ENCODE measurements at places on chromosomes 6 and 20. TPM values are rescaled to one million over a fixed set of nuclear protein-coding genes. Genes with fewer than 3 reads are reported as not detected.

DNA sequence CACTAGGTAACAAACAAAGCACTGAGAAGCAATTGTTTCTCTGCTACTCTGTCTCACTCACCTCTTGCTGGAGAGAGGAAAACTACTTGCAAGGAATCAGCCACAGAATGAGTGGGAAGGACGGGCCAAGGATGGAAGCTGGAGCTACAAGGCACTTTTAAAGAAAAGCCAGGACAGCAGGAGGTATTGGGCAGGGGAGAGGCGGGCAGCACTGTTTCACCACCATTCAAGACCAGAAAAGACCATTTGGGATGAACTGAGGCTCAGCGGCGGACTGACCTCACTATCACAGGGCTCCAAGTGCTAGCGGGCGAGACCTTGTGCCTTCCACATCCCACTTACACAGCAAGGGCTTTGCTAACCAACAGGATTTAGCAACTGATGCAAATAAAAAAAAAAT, 137.4 kb downstream of the IPCEF1 start:
- no peak for DNase-seq

DNA sequence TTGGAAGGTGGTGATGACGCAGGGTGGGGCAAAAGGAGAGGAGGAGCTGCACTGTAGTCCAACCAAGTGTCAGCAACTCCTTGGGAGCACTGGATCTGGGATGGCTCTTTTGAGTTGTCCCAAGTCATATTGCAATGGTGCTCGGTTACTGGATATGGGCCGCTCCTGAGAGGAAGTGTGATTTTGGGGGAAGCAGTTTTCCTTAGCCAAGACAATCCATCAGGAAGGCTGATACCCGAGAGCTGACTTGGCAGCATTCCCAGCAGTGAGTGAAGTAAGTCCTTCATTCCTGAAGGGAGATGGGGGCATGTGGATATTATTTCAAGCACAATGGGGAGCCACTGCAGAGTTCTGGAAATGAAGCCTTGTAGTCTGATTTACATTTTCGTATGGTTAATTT, 354.1 kb downstream of the RFPL4B start:
- DNase-seq: no peak

- DNase-seq: no peak
Observed at GRCh38 chr20:52017669-52018317, 173.8 kb downstream of the ZFP64 start.

DNA sequence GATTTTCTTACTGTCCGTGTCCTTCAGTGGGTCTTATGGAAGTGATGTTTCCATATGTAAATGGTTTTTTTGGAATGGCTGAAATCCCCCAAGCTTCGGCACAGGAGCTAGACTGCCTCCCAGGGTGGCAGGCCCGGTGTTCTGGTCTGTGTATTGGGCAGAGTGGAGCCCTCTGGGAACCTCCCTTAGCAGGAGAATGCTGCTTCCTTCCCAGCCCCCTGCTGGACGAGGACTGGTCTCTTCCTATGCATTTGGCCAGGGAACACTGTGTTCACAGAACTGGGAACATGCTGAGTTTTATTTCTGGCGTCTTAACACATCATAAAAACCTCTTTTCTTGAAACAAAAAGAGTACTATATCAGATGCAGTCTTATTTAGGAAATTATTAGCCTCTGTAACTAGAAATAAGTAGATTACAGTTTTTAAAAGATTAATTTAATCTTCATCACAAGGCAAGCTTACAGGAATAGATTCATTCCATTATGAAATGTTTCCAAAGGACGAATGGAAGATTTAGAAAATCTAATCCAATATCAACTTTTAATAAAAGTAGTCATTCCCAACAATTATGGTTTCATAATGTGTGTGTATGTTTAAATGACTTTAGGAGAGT, 56.6 kb downstream of the SYTL3 start:
- peak; percentile 35 for DNase-seq

DNA sequence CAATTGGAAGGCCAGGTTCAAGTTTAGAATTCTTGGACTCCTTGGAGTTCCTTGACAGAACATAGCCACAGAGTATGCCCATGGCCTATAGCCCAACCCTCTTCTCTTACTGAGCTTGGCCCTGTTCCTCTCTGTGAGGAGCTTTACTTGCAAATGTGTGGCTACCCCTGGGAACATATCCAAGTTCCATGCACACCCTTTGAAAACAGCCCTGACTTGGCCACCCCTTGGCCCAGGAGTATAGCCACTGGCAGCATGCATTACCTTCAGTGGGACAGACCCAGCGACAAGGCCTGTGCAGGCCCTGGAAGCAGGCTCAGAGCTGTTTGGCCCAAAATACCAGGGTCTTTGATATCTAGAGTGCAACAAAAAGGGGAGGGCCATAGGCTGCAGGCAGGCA, 19.5 kb upstream of the MAS1 start:
- DNase-seq: no peak

DNA sequence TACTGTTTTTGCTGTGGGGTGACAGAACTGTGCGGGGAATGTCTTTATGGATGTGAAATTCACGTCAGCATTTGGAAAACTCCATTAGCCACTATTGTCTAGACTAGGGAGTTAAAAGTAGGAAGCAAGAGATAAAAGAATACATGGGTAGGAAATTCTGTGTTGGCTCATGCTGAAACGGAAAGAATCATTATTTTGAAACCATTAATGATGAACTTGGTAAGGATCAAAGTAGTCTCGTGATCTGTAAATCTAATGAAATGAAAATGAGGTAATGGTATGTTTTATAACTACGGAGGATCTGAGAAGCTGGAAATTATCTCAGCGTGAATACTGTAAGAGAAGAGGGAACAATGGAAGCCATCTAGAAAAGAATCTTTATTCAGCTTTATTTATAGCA, 11.1 kb upstream of the CD40 start:
- no peak for DNase-seq

DNA sequence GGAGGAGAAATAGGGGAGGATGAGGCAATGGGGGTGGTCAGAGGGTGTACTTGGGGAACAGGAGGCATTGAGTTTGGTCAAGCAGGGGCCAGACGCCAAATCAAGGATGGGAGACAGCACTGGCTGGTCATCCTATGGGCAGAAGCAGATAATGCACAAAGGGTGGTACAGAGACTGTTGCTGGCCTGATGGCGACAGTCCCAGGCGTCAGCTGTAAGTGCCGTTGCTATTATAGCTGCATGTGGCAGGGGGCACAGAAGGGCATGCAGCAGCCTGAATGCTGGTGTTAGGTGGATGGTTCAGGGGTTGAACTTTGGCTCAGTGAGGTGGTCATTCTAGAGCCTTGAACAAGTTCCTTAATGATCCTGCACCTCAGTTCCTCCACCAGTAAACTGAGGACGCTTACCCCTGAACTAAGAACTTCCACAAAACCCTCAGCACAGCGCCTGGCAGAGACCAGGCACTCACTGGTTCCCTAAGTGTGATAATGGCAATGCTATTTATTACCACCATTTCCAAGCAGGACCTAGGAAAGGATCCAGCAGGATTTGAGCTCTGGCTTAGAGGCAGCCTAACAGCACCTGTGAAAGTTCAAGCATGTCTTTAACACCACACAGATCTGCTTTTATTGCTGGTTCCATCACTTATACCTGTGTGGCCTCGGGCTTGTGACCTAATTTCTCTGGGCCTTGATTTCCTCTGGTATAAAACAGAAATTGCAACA, 162.7 kb downstream of the INSM1 start:
- DNase-seq: no peak

GRCh38 chr6:109308018-109308492, 74.2 kb downstream of the CD164 start:
- peak; percentile 73 for DNase-seq

DNA sequence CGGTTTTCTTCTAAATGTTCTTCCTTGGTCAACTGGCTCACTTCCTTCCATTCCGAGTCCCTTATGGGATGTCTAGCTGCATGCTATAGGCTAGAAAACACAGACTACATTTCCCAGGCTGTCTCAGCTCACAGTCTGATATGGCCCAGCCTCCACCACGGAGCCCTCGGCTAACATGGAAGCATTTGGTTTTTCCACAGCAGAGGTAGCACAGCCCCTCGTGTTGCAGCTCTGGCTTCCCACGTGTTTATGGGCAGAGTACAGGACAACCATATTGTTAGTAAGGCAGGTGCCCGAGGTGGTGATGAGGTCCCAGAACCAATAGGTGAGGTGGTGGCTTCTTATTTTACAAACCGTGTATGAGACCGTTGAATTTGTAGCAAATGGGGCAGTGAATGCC, 8.7 kb downstream of the GPLD1 start:
- no peak for DNase-seq

- DNase-seq: no peak
Observed at GRCh38 chr20:45091366-45091765, 9.6 kb downstream of the KCNS1 start.

GRCh38 chr6:72580281-72580940, 41.5 kb upstream of the KCNQ5 start:
- DNase-seq: peak; percentile 87

- no peak for DNase-seq
Observed at GRCh38 chr6:133165235-133165634, 75.9 kb upstream of the EYA4 start.

DNA sequence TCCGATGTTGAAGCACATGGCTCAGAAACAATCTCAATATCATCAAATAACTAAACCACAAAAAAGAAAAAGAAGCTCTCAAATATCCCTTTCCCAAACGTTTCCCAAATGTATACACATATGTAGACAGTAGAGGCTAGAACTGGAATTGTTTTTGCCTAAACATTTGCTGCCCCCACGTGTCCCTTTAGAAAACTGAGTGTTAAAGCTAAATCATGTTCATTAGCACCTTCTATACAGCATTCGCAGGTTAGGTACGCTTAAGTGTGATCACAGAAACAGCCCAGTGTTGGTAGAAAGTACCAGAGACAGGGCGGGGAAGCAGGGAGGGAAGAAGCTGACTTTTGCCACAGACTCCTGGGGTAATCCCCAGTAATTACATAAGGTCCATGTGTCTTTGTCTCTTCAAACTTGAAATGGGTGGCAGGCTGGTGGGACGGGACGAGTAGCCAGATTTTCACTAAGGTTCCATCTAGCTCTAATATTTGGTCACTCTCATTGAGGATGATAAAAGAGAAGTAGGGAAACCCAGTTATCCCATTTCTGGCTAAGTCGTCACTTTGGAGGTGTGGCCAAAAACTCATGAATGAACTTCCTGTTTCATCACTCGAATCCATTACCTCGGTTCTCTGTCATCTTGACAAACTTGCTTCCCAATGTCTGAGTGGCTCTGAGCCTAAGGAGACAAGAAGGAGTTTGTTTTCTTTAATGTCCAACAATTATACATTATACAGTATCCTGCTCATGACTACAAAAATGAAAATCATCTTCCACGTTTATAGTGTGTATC, 15.0 kb upstream of the TFAP2A start:
- DNase-seq: no peak

GRCh38 chr6:76703285-76703684, 630.8 kb upstream of the IMPG1 start:
- DNase-seq: no peak

DNA sequence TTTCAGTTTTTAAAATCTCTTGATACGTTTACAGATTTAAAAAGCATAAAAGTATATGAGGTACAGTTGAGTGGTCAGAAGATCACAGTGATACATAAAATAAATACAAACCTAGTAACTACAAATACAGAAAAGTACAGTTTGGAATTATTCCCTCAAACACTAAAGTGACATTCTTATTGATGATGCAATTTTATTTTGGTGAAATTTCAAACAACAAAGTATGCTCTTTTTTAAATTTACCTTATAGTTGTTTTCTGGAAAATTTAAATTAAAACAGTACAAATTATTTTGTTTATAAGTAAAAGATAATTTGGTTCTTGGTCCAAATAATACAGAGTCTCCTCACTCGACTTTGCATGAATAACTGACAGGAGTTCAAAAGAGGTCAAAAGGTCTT, 1305.1 kb upstream of the GJE1 start:
- DNase-seq: no peak

- no peak for DNase-seq
Observed at GRCh38 chr6:166258854-166259276, 49.3 kb downstream of the PRR18 start.

DNA sequence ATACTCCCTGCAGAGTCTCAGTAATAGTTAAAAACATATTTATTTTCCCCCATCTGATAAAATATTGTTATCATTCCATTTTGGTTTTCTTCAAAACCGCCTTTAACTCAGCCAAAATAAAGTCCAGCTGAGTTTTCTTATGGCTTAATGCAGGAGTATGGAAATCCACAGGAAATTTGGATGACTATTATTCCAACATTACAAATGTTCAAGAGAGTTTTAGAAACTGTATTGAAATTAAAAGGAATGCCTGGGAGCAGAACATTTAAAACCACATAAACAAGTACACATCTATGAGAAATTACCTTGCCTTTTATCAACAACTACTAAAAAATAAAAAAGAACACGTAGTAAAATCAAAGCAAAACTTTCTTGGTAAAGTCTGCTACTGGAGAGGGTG, 45.7 kb downstream of the NCOA7 start:
- DNase-seq: no peak

DNA sequence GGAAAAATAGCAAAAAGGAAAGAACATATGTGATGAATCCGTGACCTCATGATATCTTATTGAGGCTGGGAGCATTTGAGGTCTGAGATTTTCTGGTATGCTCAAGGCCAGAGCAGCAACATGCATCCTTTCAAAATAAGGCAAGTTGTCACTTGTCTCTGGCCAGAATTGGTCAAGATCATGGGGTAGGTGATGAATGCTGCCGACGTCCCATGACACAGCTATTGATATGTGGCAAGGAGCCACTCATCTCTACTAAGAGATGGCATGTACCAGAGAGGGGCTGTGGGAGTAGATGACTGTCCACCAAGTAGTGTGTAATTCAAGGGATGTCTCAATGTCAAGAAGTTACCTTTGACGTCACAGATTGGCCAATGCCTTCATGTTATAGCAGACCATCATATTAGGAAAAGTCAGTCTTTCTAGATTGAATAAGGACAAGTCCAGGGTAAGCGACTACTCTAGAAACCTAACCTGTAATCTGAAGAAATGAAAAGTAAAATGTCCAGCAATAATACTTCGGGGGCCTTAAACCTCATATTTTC, 527.4 kb downstream of the BMP2 start:
- no peak for DNase-seq

GRCh38 chr6:169707772-169708171, 5.8 kb downstream of the C6orf120 start:
- DNase-seq: no peak

GRCh38 chr6:62042429-62042828, 243.6 kb downstream of the KHDRBS2 start:
- DNase-seq: no peak

DNA sequence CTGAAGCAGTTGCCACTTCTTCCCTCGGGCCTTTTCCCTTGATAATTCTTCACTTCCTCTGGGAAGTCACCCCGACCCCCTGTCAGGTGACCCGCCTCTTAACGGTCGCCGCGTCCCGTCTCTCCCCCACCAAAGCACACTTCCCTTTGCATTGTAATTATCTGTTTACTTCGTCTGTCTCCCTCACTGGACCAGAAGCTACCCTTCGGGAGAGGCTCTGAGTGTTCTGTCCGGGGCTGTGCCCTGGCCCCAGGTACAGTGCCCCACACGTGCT, 771 bp upstream of the SNAI1 start:
- DNase-seq: no peak

The CLPSL2 gene
- not detected for total RNA-seq

The OR2J3 gene
- total RNA-seq: not detected

The ZMYND8 gene
- total RNA-seq: 31.6 TPM

The ADAM33 gene
- 81.5 TPM for total RNA-seq

The TNF gene
- total RNA-seq: 0.12 TPM
